Stimulated activated CD4-positive, alpha-beta T cell treated with anti-CD3 and anti-CD28 coated beads, TNF-alpha, amount 100 ng/mL, for 1 hour (primary cell): ENCODE measurements at places on chromosomes 6 and 20.

- DNase-seq = no peak
Observed at GRCh38 chr6:827431-827830, 134.5 kb upstream of the EXOC2 start.

GRCh38 chr6:165568326-165568725 lies 94.7 kb downstream of the PDE10A start:
- DNase-seq = no peak

DNA sequence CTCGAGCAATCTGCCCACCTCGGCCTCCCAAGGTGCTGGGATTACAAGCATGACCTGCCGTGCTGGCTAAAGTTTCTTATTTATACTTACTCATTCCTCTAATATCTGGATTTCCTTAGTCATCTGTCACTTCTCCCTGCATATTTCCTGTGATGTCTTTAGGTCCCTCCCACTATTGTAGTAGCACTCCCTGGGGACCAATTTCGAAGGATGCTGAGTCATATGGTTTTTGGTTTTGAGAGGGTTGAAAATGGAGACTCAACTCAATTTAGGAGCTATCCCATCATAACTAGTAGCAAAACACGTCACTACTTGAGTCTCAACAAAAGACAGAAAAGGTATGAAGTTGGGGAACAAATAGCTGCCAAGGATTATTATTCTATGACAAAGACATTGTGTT lies 20.2 kb downstream of the MCUR1 start:
- DNase-seq = no peak

DNA sequence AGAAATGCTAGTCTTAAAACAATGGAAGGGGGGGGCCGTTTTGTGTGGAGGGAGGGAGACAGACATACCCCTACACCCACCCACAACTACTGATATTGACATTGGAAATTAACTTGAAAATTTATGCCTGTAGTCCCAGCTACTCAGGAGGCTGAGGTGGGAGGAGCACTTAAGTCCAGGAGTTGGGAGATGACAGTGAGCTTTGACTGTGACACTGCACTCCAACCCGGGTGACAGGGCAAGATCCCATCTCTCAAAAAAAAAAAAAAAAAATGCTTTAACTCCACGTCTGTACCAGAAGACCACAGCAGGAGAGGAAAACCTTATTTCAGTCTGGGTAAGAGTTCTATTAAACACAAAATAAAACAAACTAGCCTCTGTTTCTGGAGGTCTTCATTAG lies 2.2 kb downstream of the TBC1D20 start:
- DNase-seq = no peak

DNA sequence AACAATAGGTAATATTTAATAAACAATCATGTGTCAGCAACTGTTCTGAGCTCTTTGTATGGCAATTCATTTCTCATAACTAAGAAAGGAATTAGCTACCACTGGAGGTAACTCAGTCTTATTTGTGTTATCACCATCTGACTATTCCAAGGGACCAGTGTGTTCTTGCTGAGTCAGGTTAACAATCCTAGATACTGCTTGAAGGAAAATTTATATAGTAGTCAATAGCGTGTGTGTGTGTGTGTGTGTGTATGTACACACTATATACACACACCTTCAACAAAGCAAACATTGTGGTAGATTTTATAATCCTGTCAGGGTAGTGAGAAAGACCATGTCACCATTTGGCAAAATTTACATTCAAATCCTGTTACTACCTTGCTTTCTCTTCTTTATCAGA lies 45.8 kb upstream of the SMIM8 start:
- DNase-seq = no peak

DNA sequence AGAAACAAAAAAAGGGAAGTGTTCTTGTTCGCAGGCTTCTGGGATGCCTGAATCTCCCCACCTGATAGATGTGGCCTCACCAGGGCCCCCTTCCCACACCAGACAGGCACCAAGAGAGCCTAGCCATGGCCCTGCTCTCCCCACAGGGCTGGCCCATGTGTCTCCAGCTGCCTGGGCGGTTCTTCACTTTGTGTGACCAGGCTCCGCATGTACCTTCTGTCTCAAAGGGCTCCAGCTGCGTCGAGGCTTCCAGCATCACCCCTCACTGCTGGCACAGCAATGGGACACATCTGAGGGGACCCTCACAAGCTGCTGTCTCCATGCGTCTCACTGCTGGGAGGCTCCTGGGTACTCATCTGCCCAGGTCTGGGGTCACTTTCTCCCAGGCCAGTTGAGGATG lies 362.9 kb downstream of the ZFAND3 start:
- DNase-seq = no peak

DNA sequence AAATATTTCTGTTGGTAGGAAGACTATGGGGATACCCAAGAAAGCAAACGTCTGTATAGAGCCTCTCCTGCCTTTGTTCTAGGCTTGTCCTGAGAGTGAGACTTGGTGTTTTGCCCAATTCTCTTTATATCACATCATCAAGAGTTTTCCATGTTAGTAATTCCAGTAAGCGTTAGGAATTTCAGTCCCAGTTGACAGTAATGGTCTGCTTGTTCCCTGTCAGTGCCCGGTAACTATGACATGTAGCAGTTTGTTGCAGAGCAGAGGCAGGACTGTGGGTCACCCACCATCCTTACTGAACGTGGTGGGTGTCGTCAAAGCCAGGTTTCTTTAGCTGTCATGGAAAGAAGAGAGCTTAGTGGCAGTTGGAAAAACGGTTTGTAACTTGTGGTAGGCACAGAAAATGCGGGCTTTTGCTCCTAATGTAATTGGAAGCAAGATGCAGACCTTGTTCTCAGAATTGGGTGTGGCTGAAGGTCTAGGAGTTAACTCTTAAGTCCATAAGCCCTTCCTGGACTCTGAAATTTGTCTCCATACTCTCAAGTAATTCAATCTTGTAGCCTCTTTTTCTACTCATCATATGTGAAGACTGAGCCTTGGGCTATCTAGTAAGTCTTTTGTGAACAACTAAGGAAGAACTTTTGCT lies 188.8 kb downstream of the TMEM242 start:
- DNase-seq = no peak

DNA sequence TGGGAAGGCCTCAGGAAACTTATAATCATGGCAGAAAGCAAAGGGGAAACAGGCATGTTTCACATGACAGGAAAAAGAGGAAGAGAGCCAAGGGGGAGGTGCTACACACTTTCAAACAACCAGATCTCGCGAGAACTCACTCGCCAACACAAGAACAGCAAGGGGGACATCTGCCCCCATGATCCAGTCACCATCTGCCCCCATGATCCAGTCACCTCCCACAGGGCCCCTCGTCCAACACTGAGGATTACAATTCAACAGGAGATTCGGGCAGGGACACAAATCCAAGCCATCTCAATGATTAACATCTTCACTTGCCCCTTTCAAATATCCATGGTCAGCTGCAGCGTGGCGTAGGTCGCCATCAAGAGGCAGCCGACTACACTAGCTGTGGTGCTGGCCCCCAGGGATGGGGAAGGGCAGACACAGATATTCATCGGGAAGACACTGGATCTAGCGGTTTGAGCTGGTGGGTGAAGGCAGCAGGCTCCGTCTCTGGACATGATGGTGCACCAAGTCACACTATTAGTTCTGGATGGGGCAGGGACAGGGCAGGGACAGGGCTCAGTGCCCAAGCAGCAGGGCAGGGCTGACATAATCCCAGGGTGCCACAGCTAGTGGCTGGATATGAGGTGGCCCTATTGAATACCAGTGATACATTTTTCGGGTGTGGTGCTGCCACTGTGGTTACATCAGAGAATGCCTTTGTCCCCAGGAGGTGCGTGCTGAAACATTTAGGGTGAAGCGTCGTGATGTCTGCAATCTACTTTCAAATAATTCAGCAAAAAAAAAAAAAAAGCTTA lies 31.6 kb downstream of the TUBB2B start:
- no peak for DNase-seq

DNA sequence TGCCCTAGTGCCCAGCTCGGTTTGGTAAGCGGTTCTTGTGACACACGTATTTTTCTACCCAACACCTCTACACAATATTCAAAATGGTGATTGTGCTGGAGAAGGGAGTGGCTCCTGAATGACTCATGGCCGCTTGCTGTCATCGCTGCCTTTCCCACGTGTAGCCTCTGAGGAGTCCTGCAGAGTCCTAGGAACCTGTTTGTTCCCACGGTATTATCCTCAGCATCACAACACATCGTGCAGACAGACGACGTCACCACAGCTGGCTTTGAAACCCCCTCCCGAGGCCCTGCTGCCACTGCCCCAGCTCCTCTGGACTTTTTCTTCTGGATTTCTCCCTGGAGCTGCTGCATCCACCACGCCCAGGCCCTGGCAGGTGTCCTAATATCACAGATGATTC lies 353.5 kb downstream of the SMOC2 start:
- DNase-seq = no peak

- DNase-seq = no peak
Observed at GRCh38 chr6:158361068-158361467, 48.8 kb downstream of the TULP4 start.

DNA sequence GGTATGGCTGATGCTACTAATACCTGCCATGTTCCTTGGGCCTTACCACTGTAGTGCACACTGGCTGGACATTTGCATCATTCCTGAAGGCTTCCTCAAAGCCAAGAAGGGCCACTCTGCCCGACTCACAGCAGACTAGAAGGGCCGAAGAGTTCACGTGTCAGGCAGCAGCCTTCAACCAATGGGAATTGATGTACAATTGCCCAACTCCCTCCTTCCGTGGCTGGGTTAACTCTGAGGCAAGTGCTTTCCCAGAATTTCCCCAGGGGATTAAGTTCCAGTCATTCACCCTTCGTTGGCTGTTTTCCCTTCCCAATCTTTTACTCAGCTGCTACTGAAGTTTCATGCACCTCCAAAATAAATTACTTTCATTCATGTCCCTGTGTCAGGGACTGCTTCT lies 29.8 kb downstream of the PSMB9 start:
- no peak for DNase-seq

DNA sequence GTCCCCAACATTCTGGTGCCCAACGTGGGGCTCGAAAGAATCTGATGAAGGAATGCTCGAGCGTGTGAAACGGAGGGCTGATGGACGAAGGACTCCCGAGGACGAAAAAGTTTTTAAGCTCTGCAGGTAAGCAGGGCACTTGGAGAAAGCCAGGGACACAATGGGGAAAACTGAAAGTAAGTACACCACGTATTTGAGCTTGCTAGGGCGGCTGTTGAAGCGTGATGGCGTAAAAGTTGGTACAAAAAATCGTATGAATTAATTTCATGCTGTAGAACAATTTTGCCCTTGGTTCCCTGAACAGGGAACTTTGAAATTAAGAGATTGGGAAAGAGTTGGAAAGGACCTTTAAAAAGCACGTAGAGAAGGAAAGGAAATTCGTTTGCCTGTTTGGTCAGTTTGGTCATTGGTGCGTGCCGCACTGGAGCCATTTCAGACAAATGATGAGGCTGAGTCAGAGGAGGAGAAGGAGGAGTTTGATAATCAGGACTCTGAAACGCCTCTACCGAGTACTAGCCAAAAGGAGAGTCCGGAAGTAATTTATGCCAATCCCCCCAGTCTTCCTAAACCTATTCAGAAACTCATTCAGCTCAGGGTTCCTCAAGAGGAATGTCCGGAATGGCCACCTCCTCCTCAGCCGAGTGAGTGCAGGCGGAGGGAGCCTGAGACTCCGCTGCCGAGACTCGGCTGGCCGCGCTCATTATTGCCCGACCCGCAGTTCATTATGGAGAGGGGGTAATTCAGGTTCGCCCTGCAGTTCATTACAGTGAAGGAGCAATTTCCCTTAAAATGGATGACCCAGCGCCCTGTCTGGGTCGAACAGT lies 59.2 kb upstream of the PRSS16 start:
- DNase-seq = no peak

- DNase-seq = no peak
Observed at GRCh38 chr6:113221850-113222249, 635.3 kb upstream of the MARCKS start.

DNA sequence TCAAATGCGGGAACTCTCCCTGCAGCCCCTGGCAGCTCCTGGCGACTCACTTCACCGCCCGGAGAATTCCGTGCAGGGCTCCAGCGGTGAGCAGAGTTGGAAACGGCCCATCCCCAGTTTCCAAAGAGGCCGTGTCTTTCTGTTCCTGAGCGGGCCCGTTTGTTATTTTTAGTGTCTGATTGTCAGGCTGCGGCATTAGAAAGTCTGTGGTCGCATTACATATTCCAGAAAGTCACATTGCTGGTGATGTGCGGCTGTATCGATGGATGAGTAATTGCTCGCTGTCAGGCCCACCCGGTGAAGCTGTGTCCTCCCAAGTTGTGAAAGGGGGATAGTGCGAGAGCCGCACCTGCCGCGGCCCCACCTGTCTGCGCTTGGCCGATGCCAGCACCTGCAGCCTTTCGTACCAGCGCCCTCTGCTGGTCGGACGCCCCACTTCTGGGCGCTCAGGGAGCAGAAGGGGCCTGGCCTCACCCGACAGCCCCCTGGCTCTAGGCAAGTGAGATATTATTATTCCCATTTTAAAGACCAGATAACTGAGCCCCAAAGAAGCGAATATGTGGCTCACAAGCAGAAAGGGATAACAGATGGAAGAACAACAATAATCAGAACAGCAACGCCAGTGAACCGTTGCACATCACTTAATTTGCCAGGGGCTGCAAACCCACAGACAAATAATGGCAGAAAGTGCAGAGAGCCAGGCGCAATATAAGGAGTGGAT lies 244.9 kb downstream of the TSHZ2 start:
- peak; percentile 57 for DNase-seq

- no peak for DNase-seq
Observed at GRCh38 chr6:167849846-167850459, 23.2 kb downstream of the AFDN start.

DNA sequence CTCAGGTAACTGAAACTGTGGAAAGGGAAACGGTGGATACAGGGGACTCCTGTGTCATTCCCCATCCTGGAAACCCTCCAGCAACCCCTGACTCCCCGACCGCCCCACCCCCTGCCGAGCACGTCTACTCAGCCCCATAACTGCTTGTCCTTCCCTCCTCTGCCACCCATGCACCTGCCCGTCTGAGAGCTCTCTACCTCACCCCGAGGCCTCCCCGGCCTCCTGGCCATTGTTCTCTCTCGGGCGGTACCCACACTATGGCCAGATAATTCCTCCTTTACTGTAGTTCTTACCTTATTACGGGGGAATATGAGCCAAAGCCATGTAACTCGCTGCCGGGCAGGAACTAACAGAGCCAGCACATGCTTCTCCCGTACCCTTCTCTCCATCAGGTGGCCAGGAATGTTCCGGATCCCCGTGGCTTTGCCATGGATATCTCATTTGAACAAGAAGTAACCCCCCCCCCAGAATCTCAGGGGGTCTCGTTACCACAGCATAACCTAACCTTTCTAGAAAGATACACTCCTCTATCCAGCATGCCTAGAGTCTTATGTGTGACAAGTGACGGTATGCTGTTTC lies 4.8 kb upstream of the IRF4 start:
- DNase-seq = no peak

DNA sequence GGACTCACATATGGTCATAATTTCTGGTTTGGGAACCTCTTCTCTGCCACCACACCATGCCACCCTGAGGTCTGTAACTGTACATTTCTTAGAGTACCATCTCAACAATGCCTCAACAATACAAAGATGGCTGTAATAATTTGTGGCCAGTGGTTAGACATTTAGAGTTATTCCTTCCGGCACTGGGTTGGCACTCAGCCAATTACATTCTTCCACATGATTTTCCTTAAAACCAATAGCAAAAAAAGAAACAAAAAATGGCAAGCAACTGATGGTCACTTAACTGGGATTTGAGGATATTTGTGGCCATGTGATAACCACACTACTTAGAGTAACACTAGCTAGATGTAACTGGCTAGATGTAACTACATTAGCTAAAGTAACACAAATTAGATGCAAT lies 79.9 kb downstream of the SEL1L2 start:
- DNase-seq = no peak

GRCh38 chr6:17716221-17716620 lies 9.5 kb upstream of the NUP153 start:
- DNase-seq = no peak

- DNase-seq = no peak
Observed at GRCh38 chr20:36779656-36780025, 6.1 kb upstream of the DSN1 start.

GRCh38 chr20:37796121-37796520 lies 102.3 kb downstream of the CTNNBL1 start:
- DNase-seq = no peak
